ENCODE measurements at places on chromosomes 7 and 10.

DNA sequence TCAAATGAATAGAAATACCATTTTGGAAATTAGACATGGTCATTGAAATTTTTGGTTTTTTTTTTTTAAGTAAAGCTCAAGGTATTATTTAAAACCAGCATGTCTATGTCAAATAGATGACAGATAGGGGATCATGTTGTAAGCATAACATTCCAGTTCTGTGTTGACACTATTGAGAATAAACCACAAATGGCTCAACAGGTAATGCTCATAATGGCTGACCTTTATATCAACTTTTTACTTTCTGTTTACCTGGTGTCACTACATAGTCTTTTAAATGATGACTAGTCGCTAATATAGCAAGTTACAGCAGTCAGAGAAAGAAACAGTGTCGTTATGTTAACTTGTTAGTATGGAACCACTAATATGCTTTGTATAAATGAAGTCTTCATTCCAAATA is 616.0 kb downstream of the GATA3 start:
- no peak for DNase-seq

DNA sequence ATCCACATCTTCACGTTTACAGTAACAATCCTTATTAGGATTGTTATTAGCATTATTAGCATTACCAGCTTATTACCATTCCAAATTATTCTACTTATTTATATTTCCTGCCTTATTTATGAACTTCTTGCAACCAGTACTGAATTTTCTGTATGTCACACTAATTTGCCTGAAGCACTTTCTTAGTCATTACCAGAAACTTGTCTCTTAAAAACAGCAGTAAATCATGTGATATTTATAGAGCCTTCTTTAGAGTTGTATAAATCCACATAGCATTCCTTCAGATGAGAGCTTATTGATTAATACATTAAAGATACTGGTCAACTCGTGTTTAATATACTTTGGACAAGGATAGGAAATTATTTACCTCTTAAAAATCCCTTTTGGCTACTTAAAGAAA is 618.6 kb downstream of the SUGCT start:
- DNase-seq: no peak

GRCh38 chr10:79608505-79609375 is 2.0 kb upstream of the SFTPA1 start:
- DNase-seq: no peak

DNA sequence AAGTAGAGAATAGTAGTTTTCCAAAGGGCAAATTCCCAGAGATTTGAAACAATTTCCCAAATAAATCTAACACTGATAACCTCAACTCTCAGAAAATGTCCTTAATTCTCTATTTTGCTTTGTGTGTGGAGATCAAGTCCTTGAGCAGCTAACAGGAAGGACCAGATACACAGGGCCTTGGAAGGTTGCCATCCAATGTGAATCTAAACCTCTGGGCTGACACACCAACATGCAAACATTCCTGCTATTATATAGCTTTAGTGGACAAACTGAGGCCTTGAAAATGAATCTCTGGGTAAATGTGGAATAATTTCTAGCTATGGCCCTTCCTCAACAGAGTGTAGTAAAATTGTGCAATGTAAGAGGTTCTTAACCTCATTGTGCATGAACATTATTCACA is 44.1 kb upstream of the PARD3 start:
- no peak for DNase-seq

DNA sequence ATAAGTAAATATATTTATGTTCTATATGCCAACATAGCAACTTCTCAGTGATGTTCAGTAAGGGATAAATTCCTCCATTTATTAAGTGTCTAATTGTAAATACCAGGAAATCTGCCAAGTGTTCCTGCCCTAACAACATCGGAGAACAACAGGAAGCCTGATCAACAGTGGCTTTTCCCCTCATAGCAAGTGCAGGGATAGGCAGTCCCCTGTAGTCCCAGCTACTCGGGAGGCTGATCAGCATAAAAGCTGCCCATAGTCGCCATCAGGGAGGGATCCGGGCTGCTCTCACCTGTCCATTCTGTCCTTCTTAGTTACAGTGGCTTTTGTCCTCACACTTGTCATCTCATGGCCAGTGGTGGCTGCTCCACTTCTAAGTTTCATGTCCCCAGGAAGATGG is 141.3 kb downstream of the IDE start:
- DNase-seq: no peak

DNA sequence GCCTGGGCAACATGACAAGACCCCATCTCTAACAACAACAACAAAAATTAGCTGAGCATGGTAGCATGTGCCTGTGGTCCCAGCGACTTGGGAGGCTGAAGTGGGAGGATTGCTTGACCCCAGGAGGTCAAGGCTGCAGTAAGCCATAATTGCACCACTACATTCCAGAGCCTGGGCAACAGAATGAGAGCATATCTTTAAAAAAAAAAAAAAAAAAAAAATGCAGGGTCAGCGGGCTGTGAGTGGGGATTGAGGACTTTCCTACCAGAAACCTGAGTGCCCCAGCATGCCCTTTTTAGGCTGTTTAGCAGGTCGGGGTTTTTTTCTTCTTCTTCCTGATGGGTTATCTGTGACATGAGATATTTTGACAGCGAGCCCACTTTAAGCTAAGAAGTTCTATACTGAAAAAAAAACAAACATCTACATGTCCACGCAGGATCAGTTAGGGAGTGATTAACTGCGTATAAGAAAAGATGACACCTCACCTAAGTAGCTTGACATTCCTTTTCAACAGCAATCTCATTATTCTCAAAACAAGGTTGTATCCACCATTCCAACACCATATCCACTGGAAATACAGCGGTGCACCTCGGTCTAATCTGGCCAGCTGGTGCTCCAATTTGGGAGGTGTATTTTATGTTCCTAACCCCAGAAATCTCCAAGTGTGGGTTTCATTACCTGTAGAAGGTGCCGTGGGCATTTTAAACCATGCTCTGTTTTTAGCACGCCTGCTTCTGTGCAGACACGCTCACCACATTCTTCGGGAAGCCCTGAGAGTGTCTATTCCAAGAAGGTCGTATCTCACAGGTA is 13.8 kb upstream of the RFC2 start:
- DNase-seq: no peak

DNA sequence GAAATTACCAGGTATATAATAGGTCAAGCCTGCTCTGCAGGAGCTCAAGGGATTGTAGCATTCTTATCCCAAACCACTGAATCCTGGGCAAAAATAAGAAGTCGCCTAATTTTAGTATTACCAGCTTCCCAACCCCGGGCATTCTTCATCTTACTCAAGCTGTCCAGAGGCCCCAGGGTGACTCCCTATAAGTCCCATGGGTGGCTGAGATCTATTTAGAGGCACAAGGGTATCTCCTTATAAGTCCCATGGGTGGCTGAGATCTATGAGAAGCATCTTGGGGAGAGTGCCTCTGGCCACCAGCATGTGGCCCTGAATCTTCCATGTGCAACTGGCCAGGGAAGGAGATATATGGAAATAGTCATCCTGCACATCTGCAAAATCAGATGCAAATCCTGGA is 38.9 kb downstream of the PRSS2 start:
- no peak for DNase-seq

DNA sequence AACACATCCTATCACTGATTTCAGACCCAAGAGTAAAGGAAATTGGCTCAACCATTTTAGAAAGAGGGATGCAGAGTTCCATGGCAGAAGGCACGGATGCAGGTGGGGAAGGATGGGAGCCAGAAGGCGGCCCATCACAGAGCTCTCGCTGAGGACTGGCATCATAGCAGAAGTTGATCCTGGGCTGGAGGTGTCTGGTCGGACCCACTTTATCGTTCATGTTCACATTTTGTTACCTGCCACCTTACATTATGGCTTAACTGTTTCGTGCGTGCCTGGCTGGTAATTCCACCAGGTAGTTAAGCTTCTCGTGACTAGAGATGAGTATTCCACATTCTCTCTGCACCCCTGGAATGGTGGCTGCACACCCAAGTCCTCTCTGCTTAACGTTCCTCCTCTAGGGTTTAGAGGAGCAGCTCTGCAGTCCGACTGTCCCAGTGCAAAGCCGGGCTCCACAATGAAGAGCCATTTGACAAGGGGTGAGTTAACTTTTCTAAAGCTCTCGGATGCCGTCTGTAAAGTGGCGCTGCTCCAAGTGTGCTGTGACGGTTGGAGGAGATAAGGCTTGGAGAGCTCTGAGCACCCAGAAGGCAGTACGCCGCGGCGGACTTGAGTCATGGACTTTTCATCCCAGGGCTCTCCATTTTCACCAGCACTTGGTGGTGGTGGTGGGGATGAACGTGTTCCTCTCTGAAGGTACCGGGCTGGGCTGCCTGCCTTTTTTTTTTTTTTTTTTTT is 157.1 kb upstream of the SHH start:
- DNase-seq: no peak

DNA sequence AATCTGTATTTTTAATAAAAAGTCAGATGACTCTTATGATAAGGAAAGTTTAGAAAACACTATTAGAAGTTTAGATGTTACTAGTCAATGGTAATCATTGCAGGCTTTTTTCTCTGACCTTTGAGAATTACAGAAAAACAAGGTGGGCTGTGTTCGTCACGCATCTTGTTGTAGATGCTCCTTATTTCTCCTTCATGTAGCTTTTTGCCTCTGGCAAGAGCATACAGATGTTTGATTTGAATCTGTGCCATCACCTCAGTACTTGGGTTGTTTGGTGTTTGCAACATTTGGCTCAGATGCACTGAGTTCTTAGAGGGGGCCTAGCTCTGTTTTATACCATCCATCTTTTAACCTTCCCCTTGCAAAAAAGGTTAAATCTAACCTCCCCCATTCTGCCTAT is 11.5 kb downstream of the TAS2R16 start:
- no peak for DNase-seq

GRCh38 chr10:102660888-102661657 is 16.8 kb downstream of the TRIM8 start:
- no peak for DNase-seq

DNA sequence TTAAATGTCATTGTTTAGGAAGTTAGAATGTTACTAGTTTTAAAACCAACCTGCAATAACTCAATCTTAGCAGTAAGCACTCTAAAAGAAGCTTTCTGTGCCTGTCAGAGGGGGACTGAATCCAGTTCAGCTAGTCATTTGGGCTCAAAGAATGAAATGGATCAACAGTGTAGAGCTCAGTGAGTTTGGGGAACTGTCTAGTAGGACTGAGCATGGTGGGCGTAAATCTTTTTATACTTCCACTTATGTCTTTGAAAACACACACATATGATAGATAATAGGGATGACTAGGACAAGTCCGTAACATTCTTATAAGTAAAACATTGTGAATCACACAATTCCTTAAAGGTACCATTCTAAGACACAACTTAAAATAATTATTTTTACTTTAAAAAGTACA is 11.5 kb downstream of the GSAP start:
- DNase-seq: no peak

GRCh38 chr10:44171765-44172164 is 213.1 kb downstream of the CXCL12 start:
- no peak for DNase-seq

DNA sequence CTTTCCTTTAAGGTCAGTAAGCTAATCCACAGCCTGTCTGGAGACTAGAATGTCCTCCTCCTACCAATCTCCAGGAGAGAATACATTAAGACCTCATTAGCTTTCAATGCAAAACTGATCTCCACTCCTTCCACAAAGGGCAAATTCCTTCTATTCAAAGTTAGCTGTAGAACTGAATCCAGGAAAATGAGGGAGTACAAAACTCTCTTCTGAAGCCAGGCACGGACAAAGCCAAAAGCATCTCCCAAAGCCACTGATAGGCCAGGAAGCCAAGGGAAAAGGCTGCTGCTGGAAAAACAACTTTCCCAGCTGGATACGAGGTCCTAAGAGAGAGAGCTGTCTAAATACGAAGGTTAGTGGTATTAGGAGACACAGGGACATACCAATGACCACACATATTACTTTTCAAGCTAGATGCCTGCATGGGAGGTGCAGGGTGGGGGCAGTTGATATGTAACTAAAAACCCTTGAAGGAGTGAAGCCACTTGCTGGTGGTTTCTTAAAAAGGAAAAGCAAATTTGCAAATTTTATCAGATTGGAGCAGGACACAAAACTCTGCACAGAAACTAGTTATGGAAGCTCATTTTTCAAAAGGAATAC is 43.6 kb downstream of the MKX start:
- DNase-seq: no peak

GRCh38 chr10:12018438-12019282 is 23.9 kb downstream of the UPF2 start:
- no peak for DNase-seq

DNA sequence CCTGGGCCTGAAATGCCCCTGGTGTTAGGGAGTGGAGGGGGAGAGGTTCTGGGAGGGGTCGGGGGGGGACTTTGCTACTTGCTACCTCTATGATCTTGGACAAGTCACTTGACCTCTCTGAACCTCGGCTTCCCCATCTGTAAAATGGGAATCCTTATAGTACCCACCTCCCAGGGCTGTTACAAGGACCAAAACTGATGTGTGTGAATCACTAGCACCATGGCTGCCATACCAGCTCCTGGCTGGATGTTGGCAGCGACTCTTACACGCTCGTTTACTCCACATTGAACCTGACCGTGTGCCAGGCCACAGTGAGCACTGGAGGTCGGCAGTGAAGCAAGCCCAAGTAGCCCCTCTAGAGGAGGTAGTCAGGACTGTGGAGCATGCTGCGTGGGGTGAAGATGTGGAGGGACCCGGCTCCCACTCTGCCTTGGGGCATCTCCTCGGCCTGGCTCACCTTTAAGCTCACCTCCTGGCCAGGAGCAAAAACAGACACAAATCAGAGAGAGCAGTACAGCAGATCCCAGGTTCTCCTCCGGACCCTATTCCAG is 28.9 kb downstream of the PPIF start:
- DNase-seq: no peak

DNA sequence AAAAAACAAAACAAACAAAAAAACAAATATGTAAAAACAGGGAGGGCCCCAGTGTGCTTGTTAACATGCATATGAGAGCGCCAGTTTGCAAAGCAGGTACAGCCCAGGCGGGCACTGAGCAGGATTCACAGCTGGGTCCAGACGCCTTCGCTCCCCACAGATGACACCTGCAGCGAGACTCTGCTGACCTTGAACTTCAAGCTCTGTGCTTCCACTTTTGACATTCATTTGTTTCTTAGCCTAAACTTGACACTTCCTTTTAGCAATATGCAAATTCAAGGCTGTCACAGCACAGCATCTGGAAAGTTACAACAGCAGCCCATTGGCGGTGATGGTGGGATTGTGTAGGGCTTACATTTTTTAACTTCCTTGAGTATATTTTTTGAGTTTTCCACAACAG is 88.8 kb upstream of the TNS3 start:
- no peak for DNase-seq

GRCh38 chr7:90425376-90425775 is 22.1 kb downstream of the CLDN12 start:
- DNase-seq: no peak

DNA sequence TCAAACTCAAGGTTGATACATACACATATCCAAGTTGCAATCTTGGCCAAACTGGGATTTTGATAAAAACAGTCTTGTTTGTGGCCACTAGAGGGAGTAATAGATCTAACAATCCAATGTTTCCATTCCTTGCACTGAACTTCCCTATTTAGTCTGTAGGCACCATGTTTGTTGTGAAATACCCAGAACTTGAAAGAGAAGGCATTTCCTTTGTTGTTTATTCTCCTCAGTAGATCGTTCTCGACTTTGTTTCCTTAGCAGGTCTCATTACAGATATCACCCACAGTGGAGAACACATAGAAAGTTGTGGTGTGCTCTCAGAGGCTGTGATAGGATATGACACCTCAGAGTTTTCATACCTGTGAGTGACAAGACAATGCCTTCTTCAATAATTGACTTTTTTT is 70.3 kb upstream of the MXI1 start:
- peak; percentile 7 for DNase-seq

Measured in NCI-H774 (cell line).